ENCODE measurements at places on chromosomes 11 and 22.

DNA sequence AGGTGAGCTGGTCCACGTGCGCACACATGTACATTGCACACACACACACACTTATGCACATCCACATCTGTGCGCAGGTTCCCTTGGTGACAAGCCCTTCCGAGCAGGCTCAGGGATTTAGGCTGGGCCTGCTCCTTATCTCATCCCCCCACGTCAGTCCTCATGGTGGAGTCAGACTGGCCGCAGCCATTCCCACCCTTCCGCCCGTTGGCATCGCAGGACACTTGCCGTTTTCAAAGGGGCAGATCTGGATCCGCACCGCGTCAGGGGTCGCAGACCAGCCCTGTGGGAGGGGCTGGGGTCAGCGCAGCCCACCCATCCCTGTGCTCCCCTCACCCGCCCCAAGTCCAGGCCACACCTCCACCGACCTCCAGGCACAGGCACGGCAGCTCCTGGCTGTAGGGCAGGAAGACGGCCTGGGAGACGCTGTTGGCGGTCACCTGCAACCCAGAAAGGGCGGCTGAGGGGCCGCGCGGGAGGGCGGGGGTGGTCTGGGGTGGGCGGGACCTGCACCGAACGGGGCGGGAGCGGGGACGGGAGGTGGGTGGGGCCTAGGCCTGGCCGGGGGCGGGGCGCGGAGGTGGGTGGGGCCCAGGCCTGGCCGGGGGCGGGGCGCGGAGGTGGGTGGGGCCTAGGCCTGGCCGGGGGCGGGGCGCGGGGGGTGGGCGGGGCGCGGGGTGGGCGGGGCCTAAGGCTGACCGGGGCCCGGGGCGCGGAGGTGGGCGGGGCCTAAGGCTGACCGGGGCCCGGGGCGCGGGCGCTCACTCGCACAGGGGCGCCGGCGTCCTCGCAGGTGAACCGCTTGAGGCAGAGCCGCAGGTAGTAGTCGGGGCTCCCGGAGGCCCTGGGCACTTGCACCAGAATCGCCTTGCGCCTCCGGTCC lies 13.3 kb downstream of the IL17REL start:
- DNase-seq: no peak

DNA sequence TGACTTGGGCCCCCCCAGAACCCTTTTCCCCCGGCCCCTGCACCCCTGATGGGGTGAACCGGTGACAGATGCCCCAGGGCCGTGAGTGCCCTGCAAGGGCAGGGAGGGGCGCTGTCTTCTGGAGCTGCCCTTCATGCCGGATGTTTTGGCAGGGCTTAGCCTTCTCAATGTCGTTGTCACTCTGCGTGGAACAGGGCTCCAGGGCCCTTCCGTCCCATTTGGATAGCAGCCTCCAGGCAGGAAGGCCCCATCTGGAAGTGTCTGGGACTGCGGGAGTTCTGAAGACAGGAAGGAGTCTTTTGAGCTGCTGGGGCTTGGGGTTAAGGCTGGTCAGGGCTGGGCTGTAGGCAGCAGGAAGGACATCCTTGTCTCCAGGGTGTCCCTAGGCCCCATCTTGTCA lies 4.6 kb downstream of the FRMD8 start:
- DNase-seq: no peak

- DNase-seq: no peak
Observed at GRCh38 chr22:39935612-39936011, 24.6 kb upstream of the TMA7B start.

- DNase-seq: no peak
Observed at GRCh38 chr22:36208914-36209313, 7.3 kb upstream of the APOL4 start.

DNA sequence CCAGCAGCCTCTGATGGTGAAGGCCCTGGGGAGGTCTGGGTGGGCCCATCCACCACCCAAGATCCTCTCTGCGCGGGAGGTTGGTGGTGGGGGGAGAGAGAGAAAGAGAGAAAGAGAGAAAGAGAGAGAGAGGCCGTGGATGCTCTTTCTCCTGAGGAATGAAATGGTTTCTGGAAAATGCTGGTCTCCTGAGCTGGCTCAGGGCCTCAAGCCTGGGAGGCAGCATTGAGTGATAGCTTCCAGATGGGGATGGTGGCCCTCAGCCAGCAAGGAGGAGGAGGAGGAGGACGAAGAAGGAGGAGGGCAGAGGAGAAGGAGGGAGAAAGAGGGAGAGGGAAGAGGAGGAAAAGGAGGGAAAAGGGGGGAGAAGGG lies 4.6 kb downstream of the TSPAN32 start:
- DNase-seq: no peak
